ENCODE measurements at places on chromosomes 1 and 21.

DNA sequence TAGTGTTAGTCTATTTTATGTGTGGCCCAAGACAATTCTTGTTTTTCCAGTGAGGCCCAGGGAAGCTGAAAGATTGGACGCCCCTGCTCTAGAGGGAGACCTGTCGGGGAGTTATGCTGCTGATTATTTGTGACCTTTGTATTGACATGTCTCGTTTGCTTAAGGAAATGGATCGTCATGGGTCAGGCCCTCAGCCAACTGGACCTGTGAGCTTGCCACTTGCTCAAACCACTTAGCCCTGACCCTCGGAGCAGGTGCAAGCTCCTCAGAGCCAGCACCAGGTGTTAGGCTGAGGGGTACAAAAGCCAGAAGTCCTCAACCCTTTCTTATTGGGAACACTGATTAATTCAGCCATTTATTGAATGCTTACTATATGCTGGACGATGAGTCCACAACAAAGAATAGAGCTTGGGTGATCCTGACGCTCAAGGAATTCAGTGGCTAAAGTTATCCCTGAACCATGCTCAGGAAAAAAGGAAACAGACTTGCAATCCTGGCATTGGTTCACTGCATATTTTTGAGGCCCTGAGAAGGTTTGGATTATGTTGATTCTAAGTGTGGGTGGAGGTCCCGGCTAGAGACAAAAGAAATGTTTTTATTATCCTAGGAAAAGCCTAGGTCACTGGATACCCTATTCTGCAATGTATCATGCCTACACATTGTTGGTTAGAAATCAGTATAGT, 19.0 kb downstream of the TGFB2 start:
- no peak for DNase-seq

DNA sequence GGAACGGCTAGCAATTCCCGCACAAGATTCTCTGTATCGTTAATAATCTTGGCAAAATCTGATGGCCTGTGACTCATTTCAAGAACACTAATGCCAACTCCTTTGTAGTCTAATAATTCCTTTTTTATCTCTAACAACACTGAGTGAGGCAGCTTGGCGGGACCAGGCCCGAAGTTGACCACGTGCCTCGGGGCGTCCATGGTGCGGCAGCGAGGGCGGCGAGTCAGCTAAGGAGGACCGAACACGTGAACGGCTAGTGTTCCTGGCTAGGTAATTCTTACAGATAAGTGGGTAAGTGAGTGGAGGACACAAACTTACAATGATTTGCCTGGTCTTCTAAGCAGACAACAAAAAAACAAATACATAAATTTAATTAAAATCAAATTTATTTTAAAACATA, 49.3 kb upstream of the ADGRL4 start:
- no peak for DNase-seq

DNA sequence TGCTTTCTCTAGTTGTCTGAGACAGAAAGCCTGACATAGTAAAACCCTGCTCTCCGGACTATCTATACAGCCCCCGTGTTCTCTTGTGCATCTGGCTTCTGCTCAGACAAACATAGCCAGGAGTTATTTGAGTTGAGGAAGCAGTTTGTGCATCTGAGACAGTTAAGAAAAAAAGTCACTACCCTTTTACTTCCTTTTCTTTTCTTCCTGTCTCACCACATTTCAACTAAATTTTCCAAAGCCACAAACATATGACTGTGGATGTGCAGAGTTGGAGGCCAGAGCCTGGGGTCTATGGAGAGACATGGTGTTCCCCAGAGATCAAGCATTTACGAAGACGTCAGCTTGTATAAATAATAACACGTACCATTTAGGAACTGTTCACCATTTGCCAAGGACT, 158.5 kb upstream of the FGGY start:
- DNase-seq: no peak

DNA sequence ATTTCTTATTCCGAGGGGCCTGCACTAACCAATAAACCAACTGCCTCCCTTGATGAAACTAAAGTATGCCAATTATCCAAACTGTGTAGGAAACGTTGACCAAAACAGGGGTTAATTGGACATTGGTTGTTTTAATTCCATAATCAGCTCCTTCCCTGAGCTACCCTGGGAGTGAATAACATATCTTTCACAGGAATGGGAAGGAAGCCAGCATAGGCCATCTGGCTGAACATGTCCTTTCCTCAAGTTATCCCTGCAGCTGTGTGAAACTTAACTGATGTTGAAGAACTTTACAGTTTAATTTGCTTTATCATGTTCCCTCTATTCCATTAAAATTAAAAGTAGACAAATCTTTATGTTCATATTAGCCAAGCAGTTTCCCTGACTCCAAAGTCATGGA, 75.4 kb downstream of the NRIP1 start:
- no peak for DNase-seq

GRCh38 chr1:57883642-57883995, 459.8 kb upstream of the DAB1 start:
- no peak for DNase-seq

GRCh38 chr21:42836402-42836666, 43.0 kb downstream of the WDR4 start:
- no peak for DNase-seq

GRCh38 chr1:83741348-83741747, 257.6 kb downstream of the TTLL7 start:
- DNase-seq: no peak

DNA sequence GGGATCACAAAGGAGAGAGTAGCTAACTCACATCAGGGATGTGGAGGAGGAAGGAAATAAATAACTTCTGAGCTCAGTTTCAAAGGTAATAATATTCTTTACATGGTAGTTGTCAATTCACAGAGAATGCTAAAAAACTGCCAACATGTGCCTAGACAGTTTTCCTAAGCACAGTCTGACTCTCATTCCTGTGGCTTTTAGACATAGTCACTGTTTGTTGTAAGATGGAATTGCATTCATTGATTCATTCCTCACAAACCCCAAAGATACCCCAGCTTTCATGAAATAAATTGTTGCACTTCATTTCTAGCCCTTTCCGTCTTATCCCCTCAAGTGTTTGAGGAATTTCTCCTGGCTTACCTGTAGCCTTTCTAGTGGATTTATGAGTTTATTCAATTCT, 263.9 kb downstream of the NTNG1 start:
- DNase-seq: no peak

GRCh38 chr1:17207540-17207939, 2.6 kb downstream of the PADI1 start:
- no peak for DNase-seq

GRCh38 chr1:40980453-40981121, 1.1 kb downstream of the CTPS1 start:
- DNase-seq: peak; percentile 81

GRCh38 chr21:41752231-41752681, 14.6 kb downstream of the RIPK4 start:
- DNase-seq: no peak

DNA sequence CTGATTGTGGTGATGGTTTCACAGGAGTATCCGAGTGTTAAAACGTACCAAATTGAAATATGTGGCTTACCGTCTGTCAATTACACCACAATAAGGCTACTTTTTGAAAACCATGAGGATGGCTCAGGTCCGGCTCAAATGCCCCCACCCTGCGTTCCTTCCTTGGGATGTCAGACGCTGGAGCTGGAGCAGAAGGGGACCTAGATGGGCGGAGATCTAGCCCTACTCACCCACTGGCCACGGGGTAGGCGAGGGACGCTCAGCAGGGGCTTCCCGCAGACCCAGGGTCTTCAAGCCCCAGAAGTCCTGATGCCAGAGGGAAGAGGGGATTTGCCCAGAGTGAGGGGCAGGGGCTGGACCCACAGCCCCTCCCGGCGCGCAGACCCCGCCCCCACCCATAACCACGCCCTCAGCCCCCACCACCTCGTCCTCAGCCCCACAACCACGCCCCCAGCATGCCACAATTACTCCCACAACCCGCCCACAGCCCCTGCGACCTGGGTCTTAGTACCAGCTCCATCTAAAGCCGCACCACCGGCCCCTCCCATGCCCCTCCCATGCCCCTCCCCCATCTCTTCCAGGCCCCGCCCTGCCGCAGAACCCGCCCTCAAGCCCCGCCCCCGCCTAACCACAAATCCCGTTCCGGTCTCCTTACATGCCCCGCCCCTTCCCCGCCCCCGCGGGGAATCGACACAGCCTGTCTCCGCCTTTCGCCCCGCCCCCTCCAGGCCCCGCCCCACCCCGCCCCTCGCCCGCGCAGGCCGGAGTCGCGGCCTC, at the start of gene LRRC3:
Gene LRRC3, plus strand, starts transcription at position 764 of the 777 bp plus-strand sequence. CDS start 1,135 bp downstream, outside the sequence.
- peak; percentile 91 for DNase-seq

- DNase-seq: no peak
These were observed 61.6 kb upstream of the KIAA0040 start for GRCh38 chr1:175254190-175254589.

DNA sequence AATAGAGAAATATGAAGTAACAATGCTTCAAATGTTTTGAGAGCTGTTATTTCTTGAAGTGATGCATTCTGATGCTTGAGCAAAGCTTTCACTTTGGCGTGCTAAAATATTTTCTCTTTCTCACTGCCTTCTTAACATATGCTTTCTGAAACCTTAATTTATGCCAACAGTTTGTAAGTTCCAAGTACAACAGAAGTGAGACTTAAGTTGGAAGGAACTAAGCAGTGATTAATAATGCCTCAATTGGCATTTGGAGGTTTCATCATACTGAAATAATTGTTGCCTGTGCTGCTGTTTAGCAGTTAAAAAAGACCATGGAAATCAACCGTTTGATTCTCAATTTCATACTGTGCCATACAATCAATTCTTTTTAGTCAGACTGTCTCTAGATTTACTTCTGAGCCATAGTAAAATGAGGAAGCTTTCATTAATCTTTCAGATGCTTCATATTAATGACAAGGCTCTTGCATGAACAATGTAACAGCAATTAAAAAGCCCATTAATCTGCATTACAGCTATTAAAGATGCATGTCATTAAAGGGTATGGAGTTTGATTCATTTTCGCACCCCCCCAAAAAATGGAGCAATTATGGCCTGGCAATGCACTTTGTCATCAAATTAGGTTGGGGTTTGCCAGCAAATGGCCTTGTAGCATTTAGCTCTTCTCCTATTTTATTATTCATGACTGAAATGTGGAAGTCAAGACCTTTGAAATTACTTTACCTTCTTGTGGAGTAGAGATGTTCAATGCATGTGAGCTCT, 375.3 kb downstream of the USH2A start:
- no peak for DNase-seq

DNA sequence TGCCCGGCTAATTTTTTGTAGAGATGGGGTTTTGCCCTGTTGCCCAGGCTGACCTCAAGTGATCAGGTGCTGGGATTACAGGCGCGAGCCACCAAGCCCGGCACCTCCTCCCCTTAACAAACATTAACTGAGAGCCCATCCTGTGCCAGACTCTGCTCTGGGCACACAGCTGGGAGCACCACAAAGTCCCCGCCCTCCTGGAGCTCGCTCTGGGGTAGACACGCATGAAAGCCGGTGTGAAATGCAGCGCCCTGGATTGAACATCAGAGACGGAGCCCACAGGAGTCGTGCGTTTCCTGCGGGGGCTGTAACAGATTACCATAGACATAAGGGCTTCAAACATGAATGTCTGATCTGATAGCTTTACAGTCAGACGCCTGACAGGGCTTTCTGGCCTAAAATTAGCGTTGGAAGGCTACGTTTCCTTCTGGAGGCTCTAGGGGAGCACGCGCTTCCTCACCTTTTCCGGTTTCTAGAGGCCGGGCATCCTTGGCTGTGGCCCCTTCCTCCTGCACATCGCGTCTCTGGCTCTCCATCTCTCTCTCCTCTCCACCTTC, 14.3 kb downstream of the SLC27A3 start:
- no peak for DNase-seq

GRCh38 chr1:46301406-46301807, 2.0 kb downstream of the LRRC41 start:
- no peak for DNase-seq
